ENCODE measurements at places on chromosomes 7 and 10. TPM values are rescaled to one million over a fixed set of nuclear protein-coding genes. Genes with fewer than 3 reads are reported as not detected.

The FAM131B gene
- total RNA-seq: 1.2 TPM

The LRRN3 gene
- total RNA-seq: 1.3 TPM

The CLDN3 gene
- 0.80 TPM for total RNA-seq

The CCL24 gene
- not detected for total RNA-seq

The SSBP1 gene
- total RNA-seq: 105 TPM

The LMOD2 gene
- total RNA-seq: not detected

The SPDYE9 gene
- not detected for total RNA-seq

The NRCAM gene
- 3.6 TPM for total RNA-seq

The NOS3 gene
- total RNA-seq: 19.0 TPM

The CSGALNACT2 gene
- 32.7 TPM for total RNA-seq

The PRPS1L1 gene
- not detected for total RNA-seq

The ADCYAP1R1 gene
- total RNA-seq: 10.2 TPM

The SEMA3E gene
- total RNA-seq: 10.1 TPM

The CUX1 gene
- total RNA-seq: 104 TPM

The ADRB1 gene
- total RNA-seq: 14.1 TPM

The UMAD1 gene
- total RNA-seq: 11.2 TPM

The LRRC17 gene
- 3.5 TPM for total RNA-seq

The SPDYE11 gene
- total RNA-seq: not detected

The ATOH7 gene
- total RNA-seq: not detected

The SH2D4B gene
- total RNA-seq: not detected
